CD4-positive, alpha-beta T cell treated with Interleukin-4 for 4 hours (primary cell): ENCODE measurements at places on chromosomes 2 and 18.

GRCh38 chr2:239738159-239738558 lies 287.0 kb downstream of the NDUFA10 start:
- DNase-seq = no peak

- DNase-seq = no peak
Measured at GRCh38 chr2:120580709-120581108, 155.0 kb upstream of the GLI2 start.

- DNase-seq = no peak
Measured at GRCh38 chr2:11752906-11753305, 6.5 kb downstream of the LPIN1 start.

DNA sequence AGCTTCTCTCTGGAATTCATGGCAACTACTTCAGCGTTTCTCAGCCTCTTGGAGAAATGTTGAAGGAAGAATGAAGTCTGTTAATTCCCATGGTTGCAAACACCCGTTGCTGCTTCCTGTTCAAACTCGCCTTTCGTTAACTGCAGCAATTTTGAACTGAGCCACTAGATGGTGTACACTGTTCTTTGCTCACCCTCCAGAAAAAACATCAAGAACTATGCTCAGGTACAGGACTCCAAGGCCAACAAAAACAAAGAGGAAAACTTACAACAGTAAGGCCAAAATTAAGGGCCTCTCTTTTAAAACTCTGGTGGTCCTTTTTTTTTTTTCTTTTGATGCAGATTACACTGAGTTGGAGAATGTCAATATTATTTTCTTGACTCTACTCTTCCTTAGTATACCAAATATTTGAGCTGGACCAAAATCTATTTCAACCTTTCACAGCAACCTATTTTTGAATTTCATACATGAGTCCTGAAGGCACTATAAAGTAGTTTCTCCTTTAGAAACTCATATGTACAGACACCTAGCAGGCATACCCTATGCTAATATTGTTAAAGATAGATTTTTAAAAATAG lies 58.2 kb downstream of the KLHL14 start:
- DNase-seq = peak; percentile 19

GRCh38 chr2:15352363-15352762 lies 208.8 kb downstream of the NBAS start:
- no peak for DNase-seq

DNA sequence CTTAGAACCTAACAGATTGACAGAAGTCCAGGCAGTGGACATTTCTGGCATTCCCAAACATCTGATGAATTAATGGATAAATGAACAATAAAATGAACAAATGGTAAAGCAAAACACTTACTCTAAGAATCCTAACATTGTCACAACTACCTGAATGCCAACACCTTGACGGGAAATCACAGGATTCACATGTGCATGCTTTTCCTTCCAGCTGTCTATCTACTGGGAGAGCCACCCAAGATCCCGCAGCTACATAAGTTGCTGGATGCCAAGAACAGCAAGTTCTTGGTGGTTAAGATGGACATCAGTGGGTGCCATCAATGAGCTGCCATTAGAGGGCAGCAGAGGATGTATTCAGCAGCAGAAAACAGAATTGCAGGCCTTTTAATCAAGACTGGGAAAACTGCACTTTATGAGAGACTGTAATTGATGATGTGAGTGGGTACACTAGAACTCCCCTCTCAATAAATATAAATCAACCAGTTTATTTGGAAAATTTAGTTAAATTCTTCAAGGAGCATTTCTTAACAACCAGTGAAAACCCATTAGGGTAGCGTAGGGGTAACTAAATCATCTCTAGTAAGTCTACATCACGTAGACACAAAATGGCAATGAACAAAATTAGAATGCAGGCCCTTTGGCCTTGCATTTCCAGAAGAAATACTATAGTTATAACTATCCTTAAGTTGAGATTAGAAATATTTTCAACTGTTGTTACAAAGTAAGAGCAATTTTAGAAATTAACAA lies 45.6 kb downstream of the SESTD1 start:
- peak; percentile 50 for DNase-seq

- DNase-seq = no peak
Measured at GRCh38 chr18:8602040-8602439, 7.2 kb upstream of the RAB12 start.
